ENCODE measurements at places on chromosomes 1 and 21.

- peak; percentile 93 for DNase-seq
Observed at GRCh38 chr1:178684542-178685000, 40.5 kb upstream of the RALGPS2 start.

- no peak for DNase-seq
Observed at GRCh38 chr1:94379615-94380014, 38.6 kb upstream of the ABCD3 start.

- no peak for DNase-seq
Observed at GRCh38 chr1:157419845-157420542, 132.3 kb downstream of the FCRL5 start.

- no peak for DNase-seq
Observed at GRCh38 chr1:65368403-65368802, 52.1 kb upstream of the LEPR start.

DNA sequence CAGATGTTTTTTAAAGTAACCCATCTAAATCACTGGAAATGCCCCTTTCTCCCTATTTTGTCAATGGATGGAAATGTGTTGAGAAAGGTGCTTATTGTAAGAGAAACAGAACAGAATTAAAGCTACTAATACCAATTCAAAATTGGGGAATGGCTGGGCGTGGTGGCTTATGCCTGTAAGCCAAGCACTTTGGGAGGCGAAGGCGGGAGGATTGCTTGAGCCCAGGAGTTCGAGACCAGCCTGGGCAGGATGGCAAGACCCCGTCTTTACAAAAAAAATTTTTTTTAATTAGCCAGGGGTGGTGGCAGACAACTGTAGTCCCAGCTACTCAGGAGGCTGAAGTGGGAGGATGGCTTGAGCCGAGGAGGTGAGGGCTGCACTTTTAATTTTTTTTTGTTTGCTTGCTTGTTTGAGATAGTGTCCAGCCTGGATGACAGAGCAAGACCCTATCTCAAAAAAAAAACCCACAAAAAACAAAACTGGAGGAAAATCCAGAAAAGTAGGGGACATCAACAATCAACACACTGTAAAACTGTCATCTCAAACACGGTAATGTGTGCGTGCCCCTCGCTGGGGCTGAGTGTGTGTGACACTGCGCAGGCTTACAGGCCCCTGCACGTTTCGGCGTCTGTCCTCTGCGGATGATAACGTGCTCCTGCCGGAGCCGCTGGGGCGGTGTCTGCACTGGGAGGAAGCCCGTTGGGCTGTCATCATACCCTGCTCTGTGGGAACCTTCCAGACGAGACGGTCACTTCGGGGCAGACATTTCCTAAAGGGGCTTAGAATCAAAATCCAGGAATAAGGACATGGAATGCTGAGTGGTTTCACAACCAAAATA, 11.6 kb upstream of the POFUT2 start:
- DNase-seq, result no peak

DNA sequence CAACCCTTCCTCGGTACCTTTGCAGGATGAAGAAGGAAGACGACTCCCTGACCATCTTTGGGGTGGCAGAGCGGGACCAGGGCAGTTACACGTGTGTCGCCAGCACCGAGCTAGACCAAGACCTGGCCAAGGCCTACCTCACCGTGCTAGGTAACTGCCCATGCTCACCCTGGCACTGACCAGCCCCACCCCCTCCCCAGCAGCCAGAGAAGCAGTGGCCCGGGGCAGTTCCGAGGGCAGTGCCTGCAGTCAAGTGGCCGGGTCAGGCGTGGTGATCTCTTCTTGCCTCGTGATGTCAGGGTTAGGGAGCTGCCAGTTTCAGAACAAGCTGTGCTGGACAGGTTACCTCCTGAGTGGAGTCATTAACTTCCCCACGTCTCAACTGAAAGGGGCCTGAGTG, 66.4 kb upstream of the CNTN2 start:
- DNase-seq, result no peak

DNA sequence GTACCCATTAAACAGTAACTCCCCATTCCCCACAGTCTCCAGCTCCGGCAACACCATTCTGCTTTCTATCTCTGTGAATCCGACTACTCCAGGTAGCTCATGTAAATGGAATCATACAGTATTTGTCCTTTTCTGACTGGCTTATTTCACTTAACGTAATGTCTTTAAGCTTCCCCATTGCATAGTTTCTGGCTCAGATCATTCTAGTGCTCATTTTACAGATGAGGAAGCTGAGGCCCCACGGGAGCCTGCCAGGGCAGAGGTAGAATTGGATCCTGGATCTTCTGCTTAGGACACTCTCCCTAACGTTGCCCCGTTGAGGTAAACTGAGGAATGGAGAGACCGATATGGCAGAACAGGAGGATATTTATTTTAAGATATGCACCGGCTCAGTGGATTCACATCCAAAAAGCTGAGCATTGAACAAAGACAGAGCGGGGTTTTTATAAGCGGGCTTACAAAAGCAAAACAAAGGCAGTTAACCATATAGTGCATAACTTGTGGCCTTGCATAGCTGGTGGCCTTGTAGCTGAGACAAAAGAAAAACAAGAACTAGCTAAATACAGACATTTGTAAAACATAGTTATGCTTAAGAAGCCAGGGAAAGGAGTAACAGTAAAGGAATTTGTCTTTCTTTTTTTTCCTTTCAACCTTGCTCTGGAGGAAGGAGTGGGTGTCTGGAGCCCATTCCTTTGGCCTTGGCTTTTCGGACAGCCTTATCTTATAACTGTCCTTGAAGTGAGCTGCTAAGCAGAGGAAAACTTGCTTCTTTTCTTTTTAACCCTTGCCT, 15.3 kb upstream of the KLHDC8A start:
- peak; percentile 64 for DNase-seq

GRCh38 chr1:74205266-74205665, 7.2 kb downstream of the FPGT start:
- DNase-seq, result peak; percentile 71

DNA sequence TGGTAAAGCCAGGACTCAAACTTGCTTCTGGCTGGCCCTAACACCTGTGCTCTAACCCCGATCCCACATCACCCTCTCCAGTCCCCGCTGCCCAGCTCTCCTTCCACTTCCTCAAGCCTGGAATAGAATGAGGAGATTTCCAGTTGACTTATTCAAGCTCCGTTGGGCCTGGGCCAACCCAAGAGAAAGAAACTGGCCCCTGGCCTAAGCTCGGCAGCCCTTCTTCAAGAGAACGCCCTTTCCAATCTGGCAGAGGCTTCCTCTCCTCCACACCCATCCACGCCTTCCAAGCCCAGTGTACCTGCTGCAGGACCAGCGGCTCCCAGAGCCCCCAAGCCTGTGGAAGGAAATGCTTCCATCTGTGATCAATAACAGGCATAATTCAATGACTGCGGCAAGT, 51.9 kb downstream of the LRRN2 start:
- no peak for DNase-seq

GRCh38 chr1:231518485-231519034, 9.9 kb upstream of the TSNAX start:
- no peak for DNase-seq

DNA sequence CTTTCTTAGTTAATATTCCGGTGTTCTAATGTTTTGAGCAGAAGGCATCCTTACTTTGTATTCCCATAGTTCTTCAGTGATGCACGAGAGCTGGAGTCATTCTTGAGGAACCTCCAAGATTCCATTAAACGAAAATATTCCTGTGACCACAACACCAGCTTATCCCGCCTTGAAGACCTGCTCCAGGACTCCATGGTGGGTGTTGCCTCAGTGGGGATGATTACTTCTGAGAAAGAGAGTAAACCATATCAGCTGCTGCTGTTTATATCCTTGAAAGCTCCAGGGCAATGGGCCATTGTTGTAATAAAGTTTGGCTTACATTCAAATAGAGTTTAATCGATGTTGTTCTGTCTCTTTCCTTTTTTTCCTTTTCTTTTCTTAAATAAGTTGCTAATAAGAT, 93.1 kb downstream of the MACF1 start:
- DNase-seq, result no peak

GRCh38 chr1:79599257-79599656, 592.7 kb upstream of the ADGRL4 start:
- DNase-seq, result no peak

DNA sequence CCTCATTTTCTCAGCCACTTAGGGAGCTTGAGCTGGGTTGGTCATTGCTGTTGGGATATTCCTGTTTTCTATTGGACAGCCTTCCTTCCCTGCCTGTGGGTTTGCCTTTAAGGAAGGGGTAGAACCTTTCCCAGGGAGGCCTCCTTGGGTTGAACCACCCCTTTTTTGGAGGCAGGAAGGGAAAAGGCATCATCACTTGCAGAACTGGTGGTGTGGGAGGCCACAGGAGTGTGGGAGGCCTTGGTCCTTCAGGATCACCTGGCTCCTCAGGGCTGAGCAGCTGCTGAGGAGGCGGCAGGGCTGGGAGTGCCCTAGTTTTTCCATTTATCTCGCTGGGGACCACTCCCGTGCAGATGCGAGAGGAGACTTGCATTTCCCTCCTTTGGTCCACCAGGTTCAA, 667 bp upstream of the CYB561D1 start:
- no peak for DNase-seq

DNA sequence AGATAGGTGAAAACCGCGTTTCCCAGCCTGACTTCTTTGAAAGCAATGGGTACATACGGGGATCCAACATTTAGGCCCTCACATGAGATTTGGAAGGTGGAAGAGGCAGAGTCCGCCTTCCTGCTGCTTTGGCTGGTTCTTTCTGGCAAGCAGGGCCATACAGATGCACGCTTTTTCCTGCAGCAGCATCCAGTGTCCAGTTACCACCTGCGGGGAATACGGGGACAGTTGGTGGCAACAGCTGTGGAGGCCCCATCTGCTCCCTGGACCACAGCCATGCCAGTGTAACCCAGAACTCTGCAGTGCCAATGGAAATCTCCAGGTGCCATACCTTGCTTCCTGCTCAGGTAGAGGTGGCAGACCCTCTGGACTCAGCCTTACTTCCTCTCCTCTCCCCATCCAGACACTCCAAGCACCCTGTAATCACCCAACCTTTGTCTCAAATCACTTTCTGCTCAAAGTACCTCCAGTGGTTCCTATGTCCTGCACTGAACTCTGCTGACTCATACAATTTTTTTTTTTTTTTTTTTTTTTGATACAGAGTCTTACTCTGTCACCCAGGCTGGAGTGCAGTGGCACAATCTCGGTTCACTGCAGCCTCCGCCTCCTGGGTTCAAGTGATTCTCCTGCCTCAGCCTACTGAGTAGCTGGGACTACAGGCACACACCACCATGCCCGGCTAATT, 68.3 kb downstream of the SLC16A1 start:
- peak; percentile 22 for DNase-seq

DNA sequence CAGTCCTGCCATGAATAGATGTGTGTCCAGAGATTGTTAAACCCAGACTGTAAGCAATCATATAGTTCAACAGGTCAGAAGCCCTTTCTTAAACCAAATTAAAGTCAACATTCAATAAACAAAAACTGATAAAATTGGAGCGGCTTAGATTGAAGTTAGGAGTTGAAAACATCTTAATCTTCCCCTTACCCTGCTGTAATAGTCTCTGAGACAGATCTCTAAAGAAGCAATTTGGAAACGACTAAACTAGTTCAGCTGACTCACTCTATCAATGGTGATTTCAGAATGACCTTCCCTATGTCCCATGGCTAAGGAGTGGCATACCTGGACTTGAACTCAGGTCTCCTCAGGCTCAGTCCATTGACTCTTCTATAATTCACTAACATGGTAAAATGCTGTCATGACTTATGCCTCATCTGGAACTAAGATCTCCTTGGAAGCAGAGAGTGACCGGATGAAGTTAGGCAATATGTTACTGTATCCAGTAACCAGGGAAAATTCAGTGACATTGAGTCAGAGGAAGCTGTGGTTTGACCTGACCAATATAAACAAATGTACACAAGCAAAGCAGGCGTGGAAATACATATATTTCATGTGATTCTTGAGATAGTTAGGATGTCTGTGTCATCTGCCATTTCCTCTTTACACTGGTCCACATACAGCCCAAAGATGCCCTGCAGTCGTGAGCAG, 30.1 kb downstream of the SGIP1 start:
- peak; percentile 96 for DNase-seq

- DNase-seq, result peak; percentile 32
Observed at GRCh38 chr1:67372136-67372535, 58.1 kb downstream of the SERBP1 start.

GRCh38 chr1:198687429-198687828, 48.6 kb downstream of the PTPRC start:
- peak; percentile 16 for DNase-seq

- DNase-seq, result no peak
Observed at GRCh38 chr1:50986653-50987052, 16.6 kb downstream of the CDKN2C start.
